Fibroblast of skin of scalp (primary cell): ENCODE measurements at places on chromosomes 4 and X.

DNA sequence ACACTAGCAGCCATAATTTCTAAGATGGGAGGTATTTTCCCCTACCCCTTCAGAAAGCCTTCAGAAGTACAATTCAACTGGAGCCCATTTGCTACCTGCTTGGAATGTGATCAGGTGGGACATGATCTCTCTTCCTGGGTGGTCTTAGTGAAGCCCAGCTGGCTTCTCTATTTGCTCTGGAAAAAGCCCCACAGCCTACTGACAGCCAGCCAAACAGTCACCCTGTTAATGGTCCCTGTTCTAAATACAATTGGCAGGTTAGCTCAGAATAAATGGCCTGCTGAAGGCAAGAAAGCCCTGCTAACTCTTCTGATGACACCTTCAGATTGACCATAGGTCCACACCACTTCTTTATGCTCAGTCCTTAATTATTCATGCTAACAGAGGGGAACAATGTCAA, 39.9 kb downstream of the HS6ST2 start:
- DNase-seq, result no peak

- no peak for DNase-seq
Observed at GRCh38 chr4:16609170-16609758, 289.2 kb downstream of the LDB2 start.

- no peak for DNase-seq
Observed at GRCh38 chr4:83658806-83659205, 122.9 kb downstream of the GPAT3 start.

GRCh38 chrX:141902366-141902765, 1.3 kb upstream of the MAGEC1 start:
- DNase-seq, result no peak

- DNase-seq, result no peak
Observed at GRCh38 chrX:115894087-115894486, 276.5 kb upstream of the AGTR2 start.

DNA sequence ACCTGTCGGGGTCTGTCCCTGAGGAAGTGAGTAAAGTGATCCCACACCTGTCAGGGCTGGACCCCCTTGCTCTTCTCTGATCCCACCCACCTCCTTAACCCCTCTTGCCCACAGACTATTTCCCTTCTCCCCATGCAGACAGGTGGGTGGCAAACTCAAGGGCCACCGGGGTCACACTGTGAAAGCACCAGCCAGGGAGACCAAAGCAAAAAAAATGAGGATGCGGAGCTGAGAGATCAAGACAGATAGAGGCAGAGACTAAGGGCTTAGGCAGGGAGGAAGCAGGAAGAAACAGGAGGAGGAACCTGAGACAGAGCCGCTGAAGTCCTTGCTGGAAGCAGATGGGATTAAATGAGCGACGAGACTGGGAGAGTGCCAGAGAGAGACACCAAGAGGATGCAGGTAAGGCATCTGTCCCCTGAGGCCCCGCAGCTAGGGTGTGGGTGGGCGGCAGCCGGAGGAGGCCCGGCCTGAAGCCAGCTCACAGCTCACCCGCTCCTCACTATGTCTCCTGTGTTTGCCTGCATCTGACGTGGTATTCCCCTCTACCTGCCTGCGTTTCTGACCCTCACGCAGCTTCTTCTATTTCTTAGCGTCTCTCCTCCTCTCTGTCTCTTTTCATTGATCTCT, 7.2 kb downstream of the TIMM17B start:
- no peak for DNase-seq

- DNase-seq, result peak; percentile 22
Observed at GRCh38 chr4:119124352-119124751, 11.3 kb upstream of the MYOZ2 start.

DNA sequence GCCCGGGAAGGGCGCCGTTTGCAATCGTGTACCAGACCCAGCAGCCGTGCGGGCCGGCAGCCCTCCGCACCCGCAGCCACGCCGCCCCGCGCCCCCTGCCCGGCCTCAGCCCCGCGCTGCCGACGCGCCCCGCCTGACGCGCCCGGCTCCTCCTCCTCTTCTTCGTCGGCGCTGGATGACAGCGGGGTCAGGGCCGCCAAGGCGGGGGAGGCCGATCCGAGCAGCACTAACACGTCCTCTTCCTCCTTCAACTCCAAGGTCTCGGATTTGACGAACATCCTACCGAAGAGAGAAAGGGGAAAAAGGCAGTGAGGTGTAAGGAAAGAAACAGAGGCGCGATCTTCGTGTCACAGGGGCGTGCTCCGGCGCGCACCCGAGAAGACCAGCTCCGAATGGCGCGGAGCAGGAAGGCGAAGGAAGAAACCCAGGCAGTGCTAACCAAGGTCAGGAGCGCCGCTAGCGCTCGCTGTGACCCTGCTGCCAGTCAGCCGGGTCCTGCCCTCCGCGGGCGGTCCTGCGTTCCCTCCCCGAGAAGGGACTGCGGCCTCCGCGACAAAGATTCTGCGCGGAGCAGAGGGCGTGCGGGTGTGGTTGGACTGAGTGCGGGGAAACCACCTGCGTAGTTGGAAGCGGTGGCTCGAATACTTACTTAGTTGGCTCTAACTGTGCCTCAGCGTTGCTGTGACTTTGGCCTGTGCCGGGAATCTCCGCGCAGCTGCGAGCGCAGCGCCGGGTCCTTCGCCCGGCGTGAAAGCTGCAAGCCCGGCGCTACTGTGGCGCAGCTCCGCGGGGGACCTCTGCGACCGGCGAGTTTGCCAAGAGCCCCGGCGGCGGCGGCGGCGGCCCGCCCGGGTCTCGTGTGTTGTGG, 548 bp downstream of the NEUROG2 start:
- peak; percentile 24 for DNase-seq

GRCh38 chrX:123869488-123869887, 9.6 kb downstream of the XIAP start:
- no peak for DNase-seq

DNA sequence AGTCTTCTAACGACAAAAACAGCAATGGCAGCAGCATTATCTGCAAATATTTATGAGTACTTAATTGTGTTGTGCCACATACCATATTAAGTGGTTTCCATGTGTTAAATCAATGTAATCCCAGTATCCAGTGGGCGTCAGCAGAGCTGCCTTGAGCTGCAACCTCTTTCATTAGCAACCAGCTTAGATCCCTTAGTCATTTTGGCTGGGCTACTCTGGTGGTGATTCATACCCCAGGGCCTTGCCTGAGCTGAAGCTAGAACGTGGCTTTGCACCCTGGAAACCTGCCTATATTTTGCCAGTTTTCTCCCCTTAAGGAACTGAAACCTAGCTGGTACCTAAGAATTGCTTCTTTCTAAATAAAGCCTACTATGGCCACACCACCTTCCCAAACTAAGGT, 474.3 kb upstream of the FTHL17 start:
- DNase-seq, result peak; percentile 85

- peak; percentile 22 for DNase-seq
Observed at GRCh38 chr4:54063737-54064316, 578 bp downstream of the CHIC2 start.

DNA sequence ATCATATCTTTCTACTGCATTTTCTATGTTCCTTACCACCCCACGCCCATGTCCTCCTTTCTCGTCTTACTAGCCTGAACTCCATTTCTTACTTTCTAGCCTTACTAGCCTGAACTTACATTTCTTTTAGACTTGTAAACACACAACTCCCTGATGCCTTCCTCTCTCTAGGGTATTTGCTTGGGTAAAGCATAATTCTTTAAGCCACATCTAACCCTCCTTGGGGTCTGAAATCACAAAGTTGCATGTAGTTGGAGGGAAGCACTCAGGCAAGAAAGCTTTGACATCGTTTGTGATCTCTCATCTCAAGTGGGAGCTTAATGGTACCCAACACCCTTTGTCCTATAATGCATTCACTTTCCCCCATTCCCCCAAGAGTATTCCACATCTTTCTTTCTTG, 124.4 kb downstream of the SPOCK3 start:
- no peak for DNase-seq

- DNase-seq, result no peak
Observed at GRCh38 chrX:53599781-53600396, 86.6 kb downstream of the HUWE1 start.

- no peak for DNase-seq
Observed at GRCh38 chrX:134776850-134777370, 118.6 kb upstream of the PLAC1 start.

GRCh38 chrX:30733852-30734660, 80.8 kb downstream of the GK start:
- no peak for DNase-seq

GRCh38 chrX:50067435-50068284, 133.1 kb downstream of the AKAP4 start:
- peak; percentile 2 for DNase-seq

GRCh38 chr4:47719576-47719975, 118.3 kb downstream of the CORIN start:
- peak; percentile 46 for DNase-seq

DNA sequence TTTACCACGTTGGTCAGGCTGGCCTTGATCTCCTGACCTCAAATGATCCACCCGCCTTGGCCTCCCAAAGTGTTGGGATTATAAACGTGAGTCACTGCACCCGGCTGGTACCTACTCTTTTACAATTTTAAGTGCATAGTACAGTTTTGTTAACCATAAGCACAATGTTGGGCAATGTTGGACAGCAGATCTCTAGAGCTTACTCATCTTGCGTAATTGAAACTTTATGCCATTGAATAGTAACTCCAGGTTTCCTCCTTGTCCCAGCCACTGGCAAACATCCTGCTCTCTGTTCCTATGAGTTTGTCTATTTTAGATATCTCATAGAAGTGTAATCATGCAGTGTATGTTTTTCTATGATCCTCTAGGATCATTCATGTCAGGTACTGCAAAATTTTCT, 9.3 kb upstream of the CPE start:
- no peak for DNase-seq

GRCh38 chr4:183788308-183788905, 116.7 kb upstream of the STOX2 start:
- DNase-seq, result no peak

DNA sequence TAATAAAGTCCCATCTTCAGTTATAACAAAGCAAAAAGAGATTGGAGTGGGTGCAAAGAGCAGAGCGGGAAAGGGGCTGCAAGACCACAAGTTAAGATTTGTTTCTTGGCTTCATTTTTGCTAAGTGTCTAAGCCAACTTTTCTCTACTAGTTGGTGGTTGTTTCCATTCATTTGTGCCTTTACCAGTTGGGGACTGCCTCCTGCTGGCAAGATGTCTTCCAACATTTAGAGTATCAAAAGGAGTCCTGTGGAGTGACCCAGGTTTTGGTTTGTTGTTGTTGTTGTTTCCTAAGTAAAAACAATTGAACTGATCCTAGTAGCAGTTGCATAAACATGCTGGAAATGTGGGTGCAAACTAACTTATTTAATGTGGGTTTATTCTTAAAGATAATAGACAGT, 121.1 kb downstream of the SPATA18 start:
- no peak for DNase-seq

DNA sequence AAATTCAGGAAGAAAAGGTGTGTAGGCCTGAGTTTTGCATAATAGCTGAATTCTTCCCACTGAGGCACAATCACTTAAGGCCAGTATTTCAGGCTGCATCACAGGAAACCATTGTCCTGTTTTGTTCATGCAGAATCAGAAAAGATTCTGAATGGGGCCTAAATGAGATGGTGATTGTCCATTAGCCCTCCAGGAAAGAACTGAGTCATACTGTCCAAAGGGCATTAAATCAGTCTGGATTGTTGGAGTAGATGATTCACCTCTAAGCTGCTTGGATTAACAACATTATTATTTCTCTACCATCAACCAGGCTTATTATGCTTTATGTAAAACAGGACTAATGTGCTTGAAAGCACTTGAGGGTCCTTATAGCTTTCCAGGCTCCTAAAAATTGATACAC, 36.2 kb downstream of the CT47B1 start:
- DNase-seq, result peak; percentile 9

DNA sequence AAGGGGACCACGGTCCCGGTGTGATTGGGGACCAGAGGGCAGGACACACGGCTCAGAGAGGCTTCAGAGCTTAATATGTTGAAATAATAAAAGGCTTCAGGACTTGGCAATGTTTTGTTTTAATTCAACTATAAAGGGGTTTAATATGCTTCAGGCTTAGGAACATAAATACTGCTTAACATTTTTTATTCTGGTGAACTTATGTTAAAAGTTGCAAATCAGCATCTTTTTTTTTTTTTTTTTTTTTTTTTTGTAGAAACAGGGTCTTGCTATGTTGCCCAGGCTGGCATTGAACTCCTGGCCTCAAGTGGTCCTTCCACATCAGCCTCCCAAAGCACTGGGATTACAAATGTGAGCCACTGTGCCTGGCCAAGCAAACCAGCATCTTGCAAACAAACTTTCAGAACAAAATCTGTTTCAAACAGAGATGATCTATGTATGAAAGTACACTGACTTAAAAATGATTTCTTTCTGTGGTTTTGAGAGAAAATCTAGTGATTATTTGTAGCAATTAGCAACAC, 37.7 kb downstream of the RHOH start:
- no peak for DNase-seq

- no peak for DNase-seq
Observed at GRCh38 chr4:25075851-25076250, 45.1 kb upstream of the LGI2 start.

DNA sequence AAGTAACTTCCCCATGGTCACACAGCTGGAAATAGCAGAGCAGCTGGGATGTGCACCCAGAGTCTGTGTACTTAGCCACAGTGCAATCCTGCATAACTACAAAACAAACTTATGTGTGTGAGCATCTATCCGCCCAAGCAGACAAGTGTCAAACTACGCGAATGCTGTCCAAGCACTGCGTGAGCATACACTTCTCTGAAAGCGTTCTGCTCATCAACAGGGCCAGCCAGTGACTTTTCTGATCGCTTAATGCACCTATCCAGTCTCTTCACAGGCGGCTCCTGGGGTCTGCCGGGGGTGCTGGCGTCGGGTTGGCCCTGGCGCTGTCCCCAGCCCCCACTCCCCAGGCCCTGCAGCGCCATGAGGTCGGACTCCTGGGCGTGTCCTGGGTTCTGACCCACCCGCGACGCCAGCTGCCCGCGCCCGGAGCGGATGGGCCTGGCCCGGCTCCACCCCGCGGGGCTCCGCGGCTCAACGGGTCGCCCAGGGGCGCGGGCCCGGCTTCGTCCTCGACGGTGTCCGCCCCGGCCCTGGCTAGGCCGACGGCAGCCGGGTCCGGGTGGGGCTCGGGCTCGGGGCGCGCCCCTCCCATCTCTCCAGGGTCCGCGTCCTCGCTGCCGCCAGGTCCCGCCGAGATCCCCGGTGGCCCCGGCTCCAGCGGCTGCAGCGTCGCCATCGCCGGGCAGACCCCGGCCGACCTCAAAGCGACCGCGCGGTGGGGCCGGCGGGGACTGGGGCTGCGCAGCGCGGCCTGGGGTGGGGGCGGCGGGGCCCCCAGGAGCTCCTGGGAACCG, 1.3 kb upstream of the ZNF141 start:
- no peak for DNase-seq

DNA sequence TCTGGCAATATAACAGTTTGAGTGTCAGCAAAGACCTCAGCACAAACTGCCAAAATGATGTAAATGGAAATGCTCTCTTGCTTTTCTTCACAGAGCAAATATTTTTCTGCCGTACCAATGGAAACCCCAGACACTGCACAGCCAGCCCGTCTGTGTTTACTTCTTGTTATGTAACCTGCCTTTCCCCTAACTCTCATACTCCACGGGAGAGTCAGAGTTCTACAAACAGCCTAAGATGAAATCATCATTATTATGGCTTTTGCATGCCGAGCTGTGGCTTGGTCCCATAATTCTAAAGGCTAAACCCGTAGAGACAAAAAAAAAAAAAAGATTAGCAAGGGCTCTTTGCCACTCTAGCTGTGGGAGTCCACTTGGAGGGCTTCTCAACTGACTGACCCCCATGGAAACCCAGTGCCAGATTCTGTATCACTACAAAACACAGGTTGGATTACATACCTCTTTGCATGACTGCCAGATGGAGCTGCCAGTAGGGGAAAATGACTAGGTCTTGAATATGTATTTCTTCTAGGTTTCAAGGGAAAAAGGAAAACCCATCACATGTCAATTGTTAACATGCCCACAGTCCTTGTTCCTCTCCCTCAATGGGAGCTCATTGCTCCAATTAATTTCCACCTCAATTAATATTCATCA, 197.2 kb upstream of the CNKSR2 start:
- peak; percentile 2 for DNase-seq
